Tibial artery (tissue), 4 donors: ENCODE measurements at places on chromosomes 3 and 15.

DNA sequence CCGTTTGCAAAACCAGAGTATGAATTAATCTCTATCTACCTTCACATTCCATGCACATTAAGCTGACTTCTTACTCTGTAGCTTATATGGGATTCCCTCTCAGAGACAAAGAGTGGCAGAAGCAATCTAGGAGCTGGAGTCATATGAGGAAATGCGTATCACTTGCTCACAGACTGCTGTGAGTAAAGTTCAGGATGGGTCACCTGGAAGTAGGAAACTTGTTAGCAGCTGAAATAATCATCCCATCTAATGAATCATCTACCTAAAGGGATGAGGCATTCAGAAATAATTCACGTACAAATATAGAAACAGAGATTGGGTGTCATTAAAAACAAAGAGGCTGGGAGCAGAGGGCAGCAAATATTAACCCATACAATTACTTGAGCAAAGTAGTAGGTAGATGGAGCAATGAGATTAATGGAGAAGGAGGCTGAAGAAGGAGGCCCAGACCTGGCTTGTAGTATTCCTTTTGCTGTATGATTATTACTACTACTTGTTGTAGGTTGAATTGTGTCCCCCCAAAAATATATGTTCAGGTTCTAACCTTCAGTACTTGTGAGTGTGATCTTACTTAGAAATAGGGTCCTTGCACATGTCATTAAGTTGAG, 866.3 kb downstream of the ROBO2 start:
- H3K4me1 ChIP-seq, result no peaks in the 10 kb centered on the region
- DNase-seq, result no peak
- no peaks in the 10 kb centered on the region for H3K27me3 ChIP-seq
- H3K36me3 ChIP-seq, result no peaks in the 10 kb centered on the region
- H3K27ac ChIP-seq, result no peak overlapping the region

GRCh38 chr3:68408626-68409025, 523.7 kb downstream of the TAFA4 start:
- DNase-seq, result no peak
- H3K4me1 ChIP-seq, result no peaks in the 10 kb centered on the region
- no peaks in the 10 kb centered on the region for H3K36me3 ChIP-seq
- H3K27me3 ChIP-seq, result no peaks in the 10 kb centered on the region
- H3K4me3 ChIP-seq, result no peak overlapping the region
- no peak overlapping the region for H3K27ac ChIP-seq

DNA sequence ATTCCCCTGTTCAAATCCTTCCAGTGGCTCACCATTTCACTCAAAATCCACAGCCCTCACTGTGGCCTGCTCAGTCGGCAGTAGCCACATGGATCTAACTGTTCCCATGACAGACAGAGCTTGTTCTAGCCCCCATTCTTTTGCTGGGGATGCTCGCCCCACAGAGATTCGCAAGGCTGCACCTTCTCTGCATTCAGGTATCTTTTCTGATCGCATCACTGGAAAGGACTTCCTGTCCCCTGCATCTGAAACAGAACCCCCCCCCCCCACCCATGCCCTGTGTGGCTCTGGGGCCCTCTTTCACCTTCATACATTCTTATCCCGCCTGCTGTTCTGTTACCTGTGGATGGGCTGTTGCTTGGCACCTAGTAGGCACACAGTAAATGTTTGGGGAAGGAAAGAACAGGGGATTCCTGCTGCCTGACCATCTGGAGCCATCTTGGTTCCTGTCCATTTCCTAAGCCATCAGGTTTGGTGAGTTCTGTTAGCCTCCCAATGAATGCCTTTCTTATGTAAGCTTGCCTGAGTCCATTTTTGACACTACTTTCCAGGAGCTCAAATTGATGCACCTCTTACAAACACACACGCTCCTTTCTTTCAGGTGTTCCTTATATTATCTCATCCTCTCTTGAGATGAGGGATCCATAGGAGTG, 42.9 kb upstream of the PGPEP1L start:
- no peaks in the 10 kb centered on the region for H3K27me3 ChIP-seq
- H3K36me3 ChIP-seq, result no peaks in the 10 kb centered on the region
- no peak overlapping the region for H3K4me3 ChIP-seq
- no peak overlapping the region for H3K27ac ChIP-seq

DNA sequence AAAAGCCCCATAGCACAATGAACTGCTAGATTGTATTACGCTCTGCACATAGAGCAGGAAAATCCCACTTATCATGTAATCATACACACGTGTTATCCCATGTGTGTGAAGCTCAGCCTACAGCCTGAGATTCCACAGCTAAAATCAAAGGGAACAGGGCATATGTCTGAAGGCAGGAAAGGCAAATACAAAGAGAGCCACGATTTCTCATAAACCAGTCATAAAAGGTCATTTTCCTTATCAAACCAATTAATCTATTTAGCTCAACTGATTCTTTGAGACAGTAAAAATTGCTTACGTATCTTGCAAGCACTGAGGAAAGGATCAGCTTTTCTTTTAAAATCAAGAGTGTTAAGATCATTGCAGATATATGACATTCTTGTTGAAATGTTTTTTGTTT, 199.5 kb upstream of the TBL1XR1 start:
- no peak for DNase-seq
- no peaks in the 10 kb centered on the region for H3K4me1 ChIP-seq
- no peak overlapping the region for H3K4me3 ChIP-seq

- H3K4me3 ChIP-seq, result no peak overlapping the region
- H3K36me3 ChIP-seq, result no peaks in the 10 kb centered on the region
- no peak for DNase-seq
Measured at GRCh38 chr15:88401251-88401995, 65.8 kb downstream of the MRPL46 start.

- H3K27ac ChIP-seq, result no peak overlapping the region
- DNase-seq, result no peak
- H3K4me1 ChIP-seq, result no peaks in the 10 kb centered on the region
- H3K4me3 ChIP-seq, result no peak overlapping the region
Measured at GRCh38 chr3:192482809-192483208, 244.5 kb downstream of the FGF12 start.

GRCh38 chr3:189563853-189564563, 67.2 kb upstream of the TP63 start:
- no peaks in the 10 kb centered on the region for H3K27me3 ChIP-seq
- H3K27ac ChIP-seq, result no peak overlapping the region
- no peak overlapping the region for H3K4me3 ChIP-seq

DNA sequence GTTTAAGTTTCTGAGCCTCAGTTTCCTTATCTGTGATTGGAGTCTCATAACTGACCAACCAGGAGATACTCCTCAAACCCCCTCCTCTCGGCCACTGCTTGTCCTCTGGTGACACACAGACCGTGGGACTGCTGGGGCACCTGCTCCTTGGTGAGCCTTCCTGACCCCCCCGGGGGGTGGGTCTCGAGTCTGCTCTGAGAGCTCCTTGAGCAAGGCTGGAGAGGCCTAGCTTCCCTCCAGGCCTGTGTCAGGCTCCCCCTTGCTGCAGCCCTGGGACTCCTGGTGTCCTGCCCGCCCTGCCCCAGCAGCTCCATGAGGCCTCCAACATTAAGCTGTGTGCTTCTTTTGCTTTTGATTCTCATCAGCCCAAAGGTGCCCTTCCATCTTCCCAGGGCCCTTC, 27.7 kb downstream of the SRPRB start:
- no peaks in the 10 kb centered on the region for H3K36me3 ChIP-seq
- H3K4me1 ChIP-seq, result no peaks in the 10 kb centered on the region
- no peak overlapping the region for H3K27ac ChIP-seq
- no peak overlapping the region for H3K4me3 ChIP-seq
- no peaks in the 10 kb centered on the region for H3K27me3 ChIP-seq

GRCh38 chr3:69364354-69364753, 21.5 kb downstream of the FRMD4B start:
- no peaks in the 10 kb centered on the region for H3K27me3 ChIP-seq
- H3K4me3 ChIP-seq, result no peak overlapping the region
- DNase-seq, result no peak
- peaks cover 2% of the 10 kb centered on the region for H3K4me1 ChIP-seq

DNA sequence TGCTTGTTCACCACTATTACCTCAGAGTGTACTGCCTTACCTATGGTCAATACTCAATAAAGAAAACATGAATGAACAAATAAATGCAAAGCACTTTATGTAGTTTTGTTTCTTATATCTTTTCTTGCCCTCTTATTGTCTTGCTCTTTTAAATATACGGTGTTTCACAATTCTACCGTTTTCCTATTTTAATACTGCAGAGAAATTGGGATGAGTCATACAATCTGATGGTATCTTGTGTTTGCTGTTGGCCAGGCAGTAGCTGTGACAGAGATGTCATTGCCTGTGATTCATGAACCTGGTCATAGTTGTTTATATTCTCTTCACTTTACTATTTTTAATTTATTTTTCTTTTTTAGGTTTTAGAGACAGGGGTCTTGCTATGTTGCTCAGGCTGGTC, 48.3 kb downstream of the SERP1 start:
- no peak overlapping the region for H3K27ac ChIP-seq
- H3K4me1 ChIP-seq, result no peaks in the 10 kb centered on the region
- H3K4me3 ChIP-seq, result no peak overlapping the region
- H3K36me3 ChIP-seq, result no peaks in the 10 kb centered on the region

GRCh38 chr3:98974442-98974841, 72.9 kb upstream of the DCBLD2 start:
- no peaks in the 10 kb centered on the region for H3K4me1 ChIP-seq
- no peak overlapping the region for H3K27ac ChIP-seq
- DNase-seq, result no peak
- no peaks in the 10 kb centered on the region for H3K27me3 ChIP-seq

- H3K27me3 ChIP-seq, result no peaks in the 10 kb centered on the region
- no peaks in the 10 kb centered on the region for H3K36me3 ChIP-seq
- no peak for DNase-seq
- H3K4me1 ChIP-seq, result no peaks in the 10 kb centered on the region
Measured at GRCh38 chr3:89217148-89217685, 109.8 kb downstream of the EPHA3 start.

- H3K4me1 ChIP-seq, result no peaks in the 10 kb centered on the region
- no peak for DNase-seq
- no peaks in the 10 kb centered on the region for H3K36me3 ChIP-seq
- H3K4me3 ChIP-seq, result no peak overlapping the region
- no peak overlapping the region for H3K27ac ChIP-seq
- no peaks in the 10 kb centered on the region for H3K27me3 ChIP-seq
Measured at GRCh38 chr3:78048698-78049097, 1008.8 kb downstream of the ROBO2 start.

DNA sequence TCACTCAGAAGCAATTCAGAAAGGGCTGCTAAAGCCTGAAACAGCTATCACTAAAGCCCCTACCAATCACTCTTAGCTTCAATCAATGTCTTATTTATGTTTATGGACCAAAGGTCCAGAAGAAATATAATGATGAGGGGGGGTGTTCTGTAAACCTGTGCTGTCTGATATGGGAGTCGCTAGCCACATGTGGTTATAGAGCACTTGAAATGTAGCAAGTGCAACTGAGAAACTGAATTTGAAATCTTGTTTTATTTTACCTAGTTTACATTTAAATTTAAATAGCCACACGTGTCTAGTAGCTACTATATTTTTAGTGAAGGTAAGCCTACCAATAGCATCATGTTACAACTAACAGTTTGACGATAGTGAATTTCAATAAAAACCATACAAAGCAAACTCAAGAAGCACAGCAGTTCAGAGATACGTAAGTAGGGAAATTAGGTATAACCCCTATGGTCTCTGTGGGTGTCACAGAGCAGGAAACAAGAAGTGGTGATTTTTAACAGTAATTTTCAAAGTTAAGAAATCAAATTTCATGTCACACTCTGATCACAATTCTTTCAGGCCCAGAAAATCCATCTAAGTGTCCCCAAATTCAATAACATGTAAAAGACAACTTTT, 3.6 kb downstream of the POU1F1 start:
- no peak for DNase-seq
- no peaks in the 10 kb centered on the region for H3K27me3 ChIP-seq
- no peaks in the 10 kb centered on the region for H3K36me3 ChIP-seq
- no peak overlapping the region for H3K27ac ChIP-seq
- H3K4me1 ChIP-seq, result no peaks in the 10 kb centered on the region
- H3K4me3 ChIP-seq, result no peak overlapping the region

DNA sequence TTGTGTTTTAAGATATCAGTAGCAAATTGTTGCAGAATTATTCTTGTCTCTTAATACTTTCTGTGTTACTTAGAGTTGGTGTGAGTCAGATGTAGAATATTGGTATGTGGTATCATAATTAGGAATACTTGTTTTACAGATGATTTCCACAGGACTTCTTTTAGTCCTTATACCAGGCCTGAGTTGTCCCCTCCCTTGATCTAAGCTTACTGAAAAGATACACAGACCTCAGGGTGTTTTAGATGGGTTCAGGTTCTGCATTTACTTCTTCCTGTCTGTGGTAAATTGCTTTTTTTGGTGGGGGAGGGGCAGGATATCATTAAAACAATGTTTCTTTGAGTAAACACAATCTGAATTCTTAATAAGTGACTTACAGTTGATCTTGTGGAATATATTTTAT, 14.2 kb downstream of the DZIP3 start:
- no peak overlapping the region for H3K4me3 ChIP-seq
- H3K27ac ChIP-seq, result no peak overlapping the region
- no peaks in the 10 kb centered on the region for H3K36me3 ChIP-seq

DNA sequence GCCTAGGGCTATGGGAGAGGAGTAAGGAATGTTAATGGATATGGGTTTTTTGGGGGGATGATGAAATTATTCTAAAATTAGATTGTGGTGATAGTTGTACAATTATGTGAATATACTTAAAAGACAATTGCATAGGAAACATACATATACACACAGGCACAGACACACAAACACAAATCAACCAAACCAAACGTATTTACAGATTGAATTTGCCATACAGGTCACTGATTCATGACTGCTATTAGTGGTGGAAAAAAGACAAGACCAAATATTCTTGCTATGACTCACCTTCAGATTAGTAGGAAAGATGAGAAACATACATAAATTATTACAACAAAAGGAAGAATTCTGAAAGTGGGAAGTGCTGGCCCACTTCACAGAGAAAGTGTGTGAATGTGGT, 85.3 kb downstream of the C3orf38 start:
- H3K36me3 ChIP-seq, result no peaks in the 10 kb centered on the region
- H3K27ac ChIP-seq, result no peak overlapping the region
- no peak overlapping the region for H3K4me3 ChIP-seq
- no peaks in the 10 kb centered on the region for H3K27me3 ChIP-seq

GRCh38 chr3:14852717-14853116, 34.0 kb downstream of the FGD5 start:
- H3K36me3 ChIP-seq, result no peaks in the 10 kb centered on the region
- H3K4me1 ChIP-seq, result no peaks in the 10 kb centered on the region
- H3K4me3 ChIP-seq, result no peak overlapping the region
- H3K27me3 ChIP-seq, result no peaks in the 10 kb centered on the region

DNA sequence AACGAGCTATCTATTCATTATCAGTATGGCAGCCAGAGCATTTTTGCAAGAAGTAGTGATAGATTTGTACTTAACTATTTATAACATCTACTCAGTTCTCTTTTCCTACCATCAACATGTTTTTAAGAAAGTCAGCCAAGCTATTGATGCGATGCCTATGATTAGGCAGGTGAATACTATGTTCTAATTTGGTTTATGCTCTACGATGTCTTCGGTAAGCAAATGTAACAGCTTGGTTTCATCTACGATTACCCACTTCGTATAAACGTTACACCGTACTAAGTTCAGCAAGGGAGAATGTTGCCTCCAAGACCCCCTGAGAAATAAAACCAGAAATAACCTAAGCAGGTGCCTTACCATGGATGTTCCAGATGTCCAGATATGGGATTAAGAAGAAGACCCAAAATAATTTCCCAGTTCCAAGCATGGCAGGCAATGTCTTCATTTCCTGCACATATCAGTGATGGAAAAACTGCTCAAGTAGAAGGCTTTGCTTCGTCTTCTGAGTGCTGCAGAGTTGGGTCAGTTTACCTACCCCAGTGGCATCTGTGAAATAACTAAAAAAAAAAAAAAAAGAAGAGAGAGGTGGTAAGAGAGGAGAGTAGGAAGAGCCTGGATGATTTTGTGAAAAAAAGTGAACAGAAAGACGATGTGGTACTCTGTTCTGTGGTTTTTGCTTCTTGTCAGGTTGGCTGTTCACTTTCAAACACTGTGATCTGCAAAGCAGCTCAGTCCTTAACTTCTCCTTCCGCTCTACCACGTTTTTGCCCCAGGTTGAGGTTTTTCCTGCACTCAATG, at the start of gene BTLA:
TSS of gene BTLA (minus strand) at position 559 of the 798 bp plus-strand sequence. CDS start at position 445, 114 bp downstream.
- DNase-seq, result no peak
- no peak within 1 kb of the TSS for H3K4me3 ChIP-seq
- no peaks in the 10 kb centered on the region for H3K4me1 ChIP-seq
